ENCODE measurements at places on chromosomes 5 and 9.

- peak; percentile 85 for DNase-seq
These were observed 94.2 kb upstream of the VCAN start for GRCh38 chr5:83377131-83377865.

DNA sequence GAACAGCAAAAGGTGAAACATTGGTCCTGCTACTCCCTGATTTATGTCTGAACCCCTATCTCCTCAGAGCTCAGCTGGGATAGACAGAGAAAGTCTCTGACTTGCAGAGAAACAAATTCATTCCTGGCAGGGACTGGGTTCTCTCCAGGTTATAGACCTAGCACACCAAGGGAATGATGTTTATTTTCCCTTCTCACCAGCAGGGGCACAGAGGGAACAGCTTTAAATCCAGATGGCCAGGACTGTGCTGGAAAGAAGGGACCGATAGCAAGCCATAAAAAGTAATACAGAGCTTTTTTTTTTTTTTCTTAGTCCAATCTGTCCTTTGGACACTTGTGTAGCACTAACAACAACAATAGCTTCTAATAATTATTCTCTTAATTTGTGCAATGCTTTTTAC, 141.1 kb upstream of the C9orf72 start:
- no peak for DNase-seq

GRCh38 chr5:5217371-5217770, 77.2 kb downstream of the ADAMTS16 start:
- no peak for DNase-seq

- DNase-seq, result peak; percentile 41
These were observed 58.2 kb upstream of the EQTN start for GRCh38 chr9:27355166-27355565.

DNA sequence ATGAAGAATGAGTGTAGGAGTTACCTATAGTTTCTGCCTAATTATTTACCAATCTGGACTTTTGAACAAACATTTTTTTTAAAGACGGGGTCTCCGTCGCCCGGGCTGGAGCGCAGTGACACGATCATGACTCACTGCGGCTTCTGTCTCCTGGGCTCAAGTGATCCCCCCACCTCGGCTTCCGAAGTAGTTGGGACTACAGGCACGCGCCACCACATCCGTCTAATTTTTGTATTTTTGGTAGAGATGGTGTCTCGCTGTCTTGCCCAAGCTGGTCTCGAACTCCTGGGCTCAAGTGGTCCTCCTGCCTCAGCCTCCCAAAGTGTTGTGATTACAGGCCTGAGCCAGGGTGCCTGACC, 1.5 kb downstream of the CTNNA1 start:
- no peak for DNase-seq

- no peak for DNase-seq
These were observed 224.5 kb upstream of the RFX3 start for GRCh38 chr9:3750321-3750720.

GRCh38 chr5:3187771-3188425, 407.7 kb upstream of the IRX1 start:
- no peak for DNase-seq

- DNase-seq, result no peak
These were observed 30.9 kb upstream of the SLC9A3 start for GRCh38 chr5:555058-555623.
